ENCODE measurements at places on chromosomes 13 and 19.

GRCh38 chr13:29925457-29926097 is 75.2 kb upstream of the UBL3 start:
- no peak for DNase-seq

DNA sequence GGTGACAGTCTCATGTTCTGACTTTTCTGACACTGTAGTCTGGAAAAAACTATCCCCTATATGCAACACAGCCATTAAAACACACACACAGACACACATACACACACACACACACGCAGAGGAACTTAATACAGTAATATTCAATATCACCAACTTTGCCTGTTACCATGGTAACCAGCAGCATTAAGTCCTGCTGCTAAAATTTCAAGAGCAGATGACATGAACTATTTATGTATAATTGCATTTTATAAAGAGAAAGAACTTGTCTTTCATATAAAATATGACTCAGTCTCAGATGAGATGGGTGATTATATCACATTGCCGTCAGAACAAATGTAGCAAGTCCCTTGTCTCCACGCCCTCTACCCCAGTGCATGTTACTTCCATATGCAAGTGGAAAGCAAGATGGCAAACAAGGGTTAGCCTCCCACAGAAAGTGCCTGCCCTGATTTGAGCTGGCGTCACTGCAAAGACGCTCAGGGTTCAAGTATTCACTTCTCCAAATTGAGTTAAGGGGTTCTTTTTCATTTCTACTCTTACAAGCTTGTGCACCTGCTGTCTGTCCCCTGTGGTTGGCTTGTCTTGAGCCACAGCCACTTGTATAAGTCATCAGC is 576.8 kb downstream of the UQCRFS1 start:
- no peak for DNase-seq

- DNase-seq: no peak
These were observed 4.9 kb upstream of the PDE4C start for GRCh38 chr19:18230941-18231734.

- DNase-seq: peak; percentile 77
These were observed 564 bp downstream of the SPART start for GRCh38 chr13:36345438-36346221.

Measured in activated effector memory CD4-positive, alpha-beta T cell treated with anti-CD3 and anti-CD28 coated beads, Interleukin-2, amount 50 U/mL, for 16 hours (primary cell).